ENCODE measurements at places on chromosomes 4 and X. TPM values are rescaled to one million over a fixed set of nuclear protein-coding genes. Genes with fewer than 3 reads are reported as not detected.

The JCHAIN gene
- 13.3 TPM for total RNA-seq

The ZNF157 gene
- 0.71 TPM for total RNA-seq

The GSX2 gene
- 0.58 TPM for total RNA-seq

The MXRA5 gene
- total RNA-seq = 2.5 TPM

The MAPK10 gene
- total RNA-seq = 42.3 TPM

The SMARCA1 gene
- 50.3 TPM for total RNA-seq

The ZFP92 gene
- 0.85 TPM for total RNA-seq

The NAP1L5 gene
- 7.9 TPM for total RNA-seq

The TMEM271 gene
- not detected for total RNA-seq

The NELFA gene
- 27.2 TPM for total RNA-seq

The CXCL8 gene
- 33.0 TPM for total RNA-seq

The LUZP4 gene
- not detected for total RNA-seq

The FMR1NB gene
- total RNA-seq = not detected

The ASMT gene
- total RNA-seq = 0.89 TPM

The IL2 gene
- not detected for total RNA-seq

The MAOA gene
- total RNA-seq = 12.8 TPM

The F9 gene
- not detected for total RNA-seq

The AASDH gene
- 16.2 TPM for total RNA-seq

The MPC1L gene
- total RNA-seq = not detected

The ODAPH gene
- total RNA-seq = not detected

The RBM46 gene
- total RNA-seq = 0.58 TPM

The GAGE12F gene
- total RNA-seq = not detected

The REELD1 gene
- 0.62 TPM for total RNA-seq

The SCD5 gene
- total RNA-seq = 50.6 TPM

The GAR1 gene
- total RNA-seq = 15.4 TPM

The SEPTIN11 gene
- 126 TPM for total RNA-seq

The CXCL13 gene
- total RNA-seq = not detected

The SYAP1 gene
- 23.4 TPM for total RNA-seq

The UGT2B17 gene
- not detected for total RNA-seq

The PSAPL1 gene
- total RNA-seq = 0.09 TPM

The THAP9 gene
- 5.5 TPM for total RNA-seq

The ADRA2C gene
- total RNA-seq = 4.8 TPM

The ZNF630 gene
- 5.4 TPM for total RNA-seq

The BMX gene
- 4.2 TPM for total RNA-seq

The ETNPPL gene
- 8.3 TPM for total RNA-seq

Measured in sciatic nerve (tissue), 2 donors.